ENCODE measurements at places on chromosomes 1 and 21.

- peak; percentile 48 for DNase-seq
Observed at GRCh38 chr1:25744140-25744581, 55.8 kb upstream of the SELENON start.

GRCh38 chr1:15477646-15478212 lies 1.8 kb downstream of the CELA2B start:
- DNase-seq, result no peak

- DNase-seq, result peak; percentile 34
Observed at GRCh38 chr1:91098299-91098906, 76.6 kb upstream of the ZNF644 start.

DNA sequence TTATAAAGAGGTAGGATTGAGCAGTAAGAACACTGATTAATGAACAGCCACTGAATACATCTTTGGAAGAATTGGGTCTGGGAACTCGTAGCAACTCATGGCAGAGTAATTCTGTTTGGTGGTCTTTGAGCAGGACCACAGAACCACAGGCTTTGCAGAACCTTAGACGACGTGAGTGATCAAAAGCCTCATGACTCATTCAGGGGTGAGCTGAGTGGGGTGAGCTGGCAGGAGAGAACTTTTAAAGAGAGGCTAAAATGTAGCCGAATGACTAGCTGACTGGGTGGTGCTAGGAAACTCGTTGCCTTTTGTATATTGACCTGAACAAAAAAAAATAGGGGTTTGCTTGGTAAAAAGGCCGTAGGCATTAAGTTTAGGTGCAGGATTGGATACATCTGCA lies 313.8 kb downstream of the TGFB2 start:
- DNase-seq, result no peak

DNA sequence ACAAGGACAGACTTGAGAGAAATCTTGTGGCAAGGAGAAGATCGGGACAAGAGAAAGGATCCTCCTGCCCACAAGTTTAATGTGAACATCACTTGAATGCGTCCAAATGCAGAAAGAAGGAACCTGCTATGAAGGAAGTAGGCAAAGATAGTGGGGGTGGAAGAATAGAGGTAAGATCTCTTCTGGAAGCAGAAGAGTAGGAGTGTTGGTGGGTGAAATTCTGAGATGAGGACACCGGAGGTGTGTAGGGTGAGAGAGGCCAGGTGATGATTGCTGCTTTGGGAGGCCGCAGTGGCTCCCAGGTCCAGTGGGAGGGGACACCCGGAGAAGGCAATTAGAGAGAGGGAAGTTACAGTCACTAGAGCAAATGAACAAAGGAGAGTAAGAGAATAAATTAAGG lies 6.8 kb downstream of the RYR2 start:
- no peak for DNase-seq

GRCh38 chr1:208108646-208109330 lies 135.4 kb downstream of the PLXNA2 start:
- DNase-seq, result no peak

GRCh38 chr1:200245473-200245872 lies 164.4 kb downstream of the ZNF281 start:
- DNase-seq, result no peak

GRCh38 chr1:156692925-156693847 lies 12.2 kb downstream of the CRABP2 start:
- no peak for DNase-seq

GRCh38 chr1:159951551-159951950 lies 2.5 kb downstream of the SLAMF9 start:
- DNase-seq, result no peak

Data from trophoblast cell (in vitro differentiated cells and primary cell).